HAP-1 (cell line): ENCODE measurements at places on chromosomes 7 and 10.

GRCh38 chr10:44992070-44992731 lies 8.5 kb upstream of the ZNF22 start:
- no peak for DNase-seq

GRCh38 chr10:46548498-46549090 lies 7.9 kb downstream of the GPRIN2 start:
- peak; percentile 5 for DNase-seq

- DNase-seq, result no peak
Measured at GRCh38 chr10:75091146-75091545, 20.3 kb upstream of the SAMD8 start.

DNA sequence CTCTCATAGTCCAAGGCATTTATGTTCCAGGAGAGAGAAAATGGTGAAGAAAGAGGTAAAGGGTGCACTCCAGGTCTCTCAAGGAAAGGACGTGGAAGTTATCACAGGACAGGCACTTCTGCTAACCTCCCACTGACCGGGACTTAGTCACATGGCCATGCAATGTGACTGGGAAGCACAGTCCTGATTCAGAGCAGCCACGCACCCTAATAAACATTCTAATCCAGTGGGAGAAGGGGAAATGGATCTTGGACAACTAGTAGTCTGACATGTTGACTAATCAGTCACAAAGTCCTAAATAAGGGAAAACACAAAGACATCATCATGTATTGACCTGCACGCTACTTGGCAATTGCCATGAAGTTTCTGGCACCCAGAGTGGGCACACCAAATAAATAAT lies 417.5 kb upstream of the ZMIZ1 start:
- DNase-seq, result no peak

- DNase-seq, result no peak
Measured at GRCh38 chr10:30863516-30864210, 168.0 kb downstream of the ZNF438 start.

GRCh38 chr10:34254596-34254995 lies 560.5 kb downstream of the PARD3 start:
- no peak for DNase-seq

DNA sequence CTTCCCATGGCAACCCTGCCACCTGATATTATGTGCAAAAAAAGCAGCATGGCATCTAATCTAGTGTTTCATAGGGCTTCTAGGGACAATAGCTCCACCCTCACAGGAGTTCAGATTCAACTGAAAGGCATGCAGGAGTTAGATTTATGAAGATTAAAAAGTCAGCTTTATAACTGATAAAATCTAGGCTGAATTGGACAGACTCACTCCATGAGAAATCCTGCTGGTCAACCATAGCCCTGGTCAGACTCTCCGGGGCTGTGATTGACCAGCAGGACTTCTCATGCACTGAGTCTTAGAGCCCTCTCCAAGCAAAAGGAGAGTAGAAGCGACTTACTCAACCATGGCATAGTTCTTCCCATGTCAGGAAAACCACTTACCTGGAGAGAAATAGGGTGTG lies 345.4 kb downstream of the NEBL start:
- DNase-seq, result no peak

- no peak for DNase-seq
Measured at GRCh38 chr10:104483582-104483981, 129.9 kb downstream of the CFAP58 start.

GRCh38 chr7:119086026-119086425 lies 861.5 kb downstream of the ANKRD7 start:
- no peak for DNase-seq

GRCh38 chr10:128091636-128092210 lies 34.5 kb downstream of the MKI67 start:
- DNase-seq, result no peak

- DNase-seq, result no peak
Measured at GRCh38 chr10:45211576-45211975, 103.8 kb downstream of the OR13A1 start.

DNA sequence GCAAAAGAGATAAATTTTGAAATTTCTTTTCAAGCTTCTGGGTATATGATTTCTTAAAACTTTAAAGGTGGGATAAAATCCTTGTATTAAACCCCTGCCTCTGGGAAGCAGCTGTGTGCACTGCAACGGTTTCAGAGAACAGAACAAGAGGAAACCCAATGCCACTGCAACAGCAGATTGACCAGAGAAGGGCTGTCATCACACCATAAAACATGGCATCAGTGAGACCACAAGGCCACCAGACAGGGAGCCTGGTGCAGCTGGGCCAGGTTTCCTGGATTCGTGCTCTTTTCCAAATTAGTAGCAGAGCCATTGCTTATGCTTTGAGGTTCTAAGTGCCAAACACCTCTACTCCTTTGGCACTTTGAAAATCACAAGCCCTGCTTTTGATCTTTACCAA lies 152.4 kb downstream of the PRPF18 start:
- no peak for DNase-seq

DNA sequence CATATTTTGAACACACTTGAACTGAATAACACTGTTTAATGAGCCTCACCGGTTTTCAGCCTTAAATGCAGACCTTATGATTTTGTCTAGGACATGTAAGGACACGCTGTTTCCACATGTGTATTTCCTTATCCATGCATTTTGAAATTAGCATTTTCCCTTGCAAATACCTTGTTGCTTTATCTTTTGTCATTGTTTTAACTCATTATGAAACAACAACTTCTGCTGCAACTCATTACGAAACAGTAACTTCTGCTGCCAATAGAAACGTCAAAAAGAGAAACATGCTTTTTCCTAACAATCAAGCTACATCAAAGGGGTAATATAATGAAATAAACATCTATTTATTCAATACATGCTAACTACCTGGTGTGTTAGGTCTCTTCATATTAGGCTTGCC lies 322.0 kb downstream of the AGMO start:
- DNase-seq, result no peak

DNA sequence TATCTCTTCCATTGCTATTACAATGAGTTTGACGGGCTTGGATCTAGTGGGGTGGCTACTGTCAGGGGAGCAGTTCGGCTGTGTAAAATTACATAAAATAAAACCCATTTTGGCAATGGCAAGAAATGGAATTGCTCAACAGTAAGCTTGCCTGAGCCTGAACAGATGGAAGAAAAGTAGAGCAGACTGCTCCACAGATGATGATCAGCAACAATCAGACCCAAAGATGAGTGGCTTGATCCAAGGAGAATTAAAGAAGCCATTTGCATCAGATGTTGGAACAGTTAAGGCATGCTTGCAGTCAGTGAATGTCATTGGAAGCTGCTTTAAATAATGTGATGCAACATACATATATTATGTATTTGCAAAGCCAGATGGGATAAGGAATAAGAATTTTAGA lies 256.6 kb upstream of the SMIM30 start:
- no peak for DNase-seq

DNA sequence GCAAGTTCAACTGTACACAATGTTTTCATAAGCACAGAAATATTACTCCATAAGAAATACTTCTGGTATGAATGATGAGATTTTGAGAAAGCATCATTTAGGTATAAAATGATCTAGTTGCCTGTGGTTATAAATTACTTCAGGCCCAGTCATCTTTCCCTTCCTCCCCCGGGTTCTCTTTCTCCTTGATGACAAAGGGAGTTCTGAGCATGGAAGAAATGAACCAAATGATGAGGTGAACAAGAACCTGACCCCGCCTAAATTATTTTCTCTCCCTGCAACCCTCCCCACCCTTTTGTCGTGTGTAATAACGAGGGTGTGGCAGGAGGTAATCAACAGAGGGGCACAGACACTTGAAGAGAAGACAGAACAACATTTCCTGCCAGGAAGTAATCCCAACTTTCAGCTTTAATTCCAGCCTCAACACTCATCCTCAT lies 319.6 kb upstream of the SP8 start:
- no peak for DNase-seq
